ENCODE measurements at places on chromosomes 6 and 20. TPM values are rescaled to one million over a fixed set of nuclear protein-coding genes. Genes with fewer than 3 reads are reported as not detected.

Gene RHAG
- total RNA-seq = not detected

Gene NKX2-2
- 0.81 TPM for total RNA-seq

Gene C6orf132
- 22.2 TPM for total RNA-seq

Gene FNDC1
- 0.64 TPM for total RNA-seq

Gene STX16
- total RNA-seq = 43.1 TPM

Gene TAGAP
- 4.1 TPM for total RNA-seq

Gene HAO1
- not detected for total RNA-seq

Gene SNX9
- 68.0 TPM for total RNA-seq

- DNase-seq = no peak
Measured at GRCh38 chr6:89605861-89606260, 32.7 kb downstream of the LYRM2 start.

GRCh38 chr20:51811042-51811355, 8.7 kb upstream of the SALL4 start:
- no peak for DNase-seq

GRCh38 chr20:1298166-1298565, 30.8 kb downstream of the SDCBP2 start:
- DNase-seq = no peak

GRCh38 chr6:124298730-124299129, 495.1 kb downstream of the NKAIN2 start:
- DNase-seq = no peak

DNA sequence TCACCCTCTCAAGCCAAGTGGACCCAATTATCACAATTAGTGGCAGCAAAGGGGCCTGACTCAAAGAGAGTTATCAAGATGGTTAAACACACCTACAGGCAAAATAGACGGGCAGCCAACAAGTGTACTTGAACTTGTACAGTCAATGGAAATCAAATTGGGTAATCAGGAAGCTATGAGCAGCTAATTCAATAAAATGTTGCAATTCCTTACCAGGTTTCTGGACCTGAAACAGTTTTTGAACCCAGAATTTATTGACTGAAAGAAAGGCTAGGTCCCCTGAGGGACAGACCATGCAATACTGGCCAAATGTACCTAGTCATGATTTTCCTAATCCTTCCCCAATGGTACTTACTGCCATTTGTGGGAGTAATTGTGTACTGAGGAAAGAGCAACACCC, 679.8 kb downstream of the EPM2A start:
- DNase-seq = no peak

DNA sequence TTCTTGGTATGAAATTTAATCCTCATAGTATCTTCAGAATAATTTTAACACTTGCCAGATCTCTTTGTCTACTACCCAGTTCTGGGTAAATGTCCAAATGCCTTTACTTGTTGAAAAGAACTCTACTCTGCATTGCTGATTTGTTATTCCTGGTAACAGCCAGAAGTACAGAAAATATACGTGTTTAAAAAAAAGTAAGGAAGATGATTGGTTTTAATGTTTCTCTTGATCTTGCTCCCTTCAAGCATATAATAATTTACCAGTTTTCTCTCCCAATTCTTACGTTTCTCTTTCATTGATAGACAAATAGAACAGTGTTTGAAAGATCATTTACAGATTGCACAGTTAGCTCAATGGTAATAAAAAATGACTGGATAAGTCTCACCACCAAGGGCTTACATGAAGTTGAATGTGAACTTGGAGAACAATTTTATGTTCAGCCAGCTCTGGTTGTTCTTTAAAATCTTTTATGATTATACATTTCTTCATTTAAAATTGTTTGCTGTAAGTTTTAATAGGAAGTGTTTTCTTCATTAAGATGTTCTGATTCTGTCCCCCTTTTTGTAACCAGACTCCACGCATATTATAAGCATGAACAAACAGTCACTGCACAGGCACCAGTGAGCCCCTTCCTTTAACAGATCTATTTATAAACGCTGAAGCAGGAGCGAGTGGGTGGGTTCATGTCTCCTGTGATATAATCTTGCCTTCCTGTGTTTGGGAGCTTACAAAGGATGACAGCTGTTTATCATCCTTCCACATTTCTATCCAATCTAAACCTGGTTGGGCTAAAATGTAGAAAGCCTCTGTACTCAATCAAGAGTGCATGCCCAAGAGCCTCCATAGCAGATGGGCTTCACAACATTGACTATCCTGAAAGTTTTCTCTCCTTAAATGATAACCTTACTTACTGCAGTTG, 299.5 kb downstream of the PRL start:
- DNase-seq = no peak

DNA sequence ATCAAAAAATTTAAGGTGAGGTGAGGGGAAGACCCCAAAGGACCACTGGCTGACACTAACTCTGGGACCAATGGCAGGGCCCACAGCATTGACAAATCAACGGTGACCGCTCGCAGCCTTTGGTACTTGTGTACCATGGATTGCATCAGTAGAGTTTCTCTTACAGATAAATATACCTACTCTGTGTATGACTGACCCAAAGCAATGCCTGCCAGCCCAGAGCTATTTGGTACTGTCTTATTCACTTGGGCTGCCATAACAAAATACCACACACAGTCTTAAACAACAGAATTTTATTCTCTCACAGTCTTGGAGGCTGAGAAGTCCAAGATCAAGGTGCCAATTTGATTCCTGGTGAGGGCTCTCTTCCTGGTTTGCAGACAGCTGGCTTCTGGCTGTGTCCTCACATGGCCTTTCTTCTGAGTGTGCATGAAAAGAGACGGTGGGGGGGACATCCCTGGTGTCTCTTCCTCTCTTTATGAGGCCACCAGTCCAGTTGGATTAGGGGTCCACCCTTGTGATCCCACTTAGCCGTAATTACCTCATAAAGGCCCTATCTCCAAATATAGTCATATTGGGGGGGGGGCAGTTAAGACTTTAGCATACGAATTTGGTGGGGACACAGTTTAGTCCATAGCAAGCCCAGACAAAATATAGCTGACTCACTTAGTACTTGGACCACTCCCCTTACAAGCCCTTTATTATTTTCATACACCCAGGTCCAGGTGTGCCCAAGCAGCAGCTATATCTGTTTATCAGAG, 336.3 kb downstream of the CD83 start:
- peak; percentile 36 for DNase-seq

DNA sequence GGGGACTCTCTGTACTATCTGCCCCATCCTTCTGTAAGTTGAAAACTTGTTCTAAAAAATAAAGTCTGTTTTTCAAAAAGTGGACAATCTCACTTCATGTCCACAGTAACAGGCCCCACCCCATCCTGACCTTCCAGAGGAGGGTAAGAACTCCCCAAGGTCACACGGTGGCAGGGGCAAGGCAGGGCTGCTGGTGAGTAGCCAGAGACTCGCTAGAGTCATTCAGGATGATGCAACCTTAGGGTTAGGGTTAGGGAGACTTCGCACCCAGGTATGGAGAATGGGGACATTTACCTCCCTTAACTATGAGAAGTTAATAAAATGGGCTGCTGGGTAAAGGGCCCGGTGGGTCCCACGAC, 15.4 kb downstream of the PEDS1 start:
- no peak for DNase-seq

DNA sequence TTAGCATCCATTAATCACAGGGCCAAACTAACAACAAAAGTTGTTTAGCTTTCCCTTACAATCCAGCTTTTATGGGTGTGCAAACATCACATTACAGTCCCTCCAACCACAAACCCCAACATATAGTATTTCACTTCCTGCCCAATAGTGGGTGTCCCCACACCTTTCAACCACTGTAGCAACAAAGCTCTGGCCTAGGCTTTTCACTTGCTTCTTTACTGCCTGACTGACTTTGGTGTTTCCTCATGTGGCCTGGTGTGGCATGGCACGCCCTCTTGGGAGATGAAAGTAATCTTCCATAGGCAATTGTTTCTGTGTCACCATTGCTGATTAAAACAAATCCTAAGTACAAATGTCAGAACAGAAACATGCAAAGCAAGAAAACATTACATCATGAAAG, 46.3 kb downstream of the MCM8 start:
- peak; percentile 42 for DNase-seq

- DNase-seq = no peak
Measured at GRCh38 chr20:54650052-54650719, 174.8 kb downstream of the DOK5 start.

- DNase-seq = no peak
Measured at GRCh38 chr20:63850689-63851547, 10.4 kb upstream of the ABHD16B start.

GRCh38 chr6:109718991-109719390, 27.9 kb downstream of the FIG4 start:
- no peak for DNase-seq

- DNase-seq = no peak
Measured at GRCh38 chr6:151757506-151757955, 50.0 kb upstream of the ESR1 start.

DNA sequence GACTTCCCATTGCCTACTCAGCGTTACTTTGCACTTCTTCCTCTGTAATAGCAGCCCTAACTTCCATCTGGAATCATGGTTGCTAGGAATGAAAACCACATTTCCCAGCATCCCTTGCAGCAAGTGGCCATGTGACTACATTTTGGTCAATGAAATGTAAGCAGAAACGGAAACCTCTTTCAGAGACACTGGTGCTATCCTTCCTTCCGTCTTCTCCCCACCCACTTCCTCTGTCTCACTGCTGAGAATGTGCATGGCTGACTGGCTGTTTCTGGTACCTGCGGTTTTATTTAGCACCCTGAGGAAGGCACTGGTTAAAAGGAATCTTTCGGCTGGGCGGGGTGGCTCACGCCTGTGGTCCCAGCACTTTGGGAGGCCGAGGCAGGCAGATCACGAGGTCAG, 107.4 kb downstream of the SCML4 start:
- DNase-seq = peak; percentile 44

GRCh38 chr6:39393075-39393474, 70.6 kb upstream of the KCNK16 start:
- DNase-seq = no peak

- DNase-seq = no peak
Measured at GRCh38 chr6:16968101-16968500, 133.7 kb upstream of the STMND1 start.

DNA sequence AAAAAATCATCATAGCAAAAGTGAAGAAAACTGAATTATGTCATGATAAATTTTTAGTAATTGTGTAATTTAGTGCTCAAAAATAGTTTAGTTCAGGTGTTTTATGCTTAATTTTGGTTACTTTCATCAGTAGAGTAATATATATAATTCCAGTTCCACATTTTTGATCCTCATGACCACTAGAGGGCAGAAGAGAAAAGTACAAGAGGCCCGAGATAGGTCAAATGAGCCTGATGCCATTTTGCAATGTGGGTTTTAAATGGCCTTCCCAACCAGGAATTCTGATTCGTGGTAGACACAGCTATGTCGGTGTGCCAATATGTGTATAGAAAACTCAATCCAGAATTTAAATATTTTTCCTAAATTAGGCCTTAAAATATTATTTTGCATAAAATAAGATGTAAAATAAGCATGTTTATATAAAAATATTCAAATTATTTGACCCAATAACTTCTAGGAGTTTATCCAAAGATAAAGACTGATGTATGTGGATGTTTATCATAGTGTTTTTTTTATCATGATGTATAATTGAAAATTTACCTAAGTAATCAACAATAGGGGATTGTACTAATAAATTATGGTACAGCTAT, 159.7 kb upstream of the RPS6KA2 start:
- peak; percentile 58 for DNase-seq
